ENCODE measurements at places on chromosomes 11 and 22.

DNA sequence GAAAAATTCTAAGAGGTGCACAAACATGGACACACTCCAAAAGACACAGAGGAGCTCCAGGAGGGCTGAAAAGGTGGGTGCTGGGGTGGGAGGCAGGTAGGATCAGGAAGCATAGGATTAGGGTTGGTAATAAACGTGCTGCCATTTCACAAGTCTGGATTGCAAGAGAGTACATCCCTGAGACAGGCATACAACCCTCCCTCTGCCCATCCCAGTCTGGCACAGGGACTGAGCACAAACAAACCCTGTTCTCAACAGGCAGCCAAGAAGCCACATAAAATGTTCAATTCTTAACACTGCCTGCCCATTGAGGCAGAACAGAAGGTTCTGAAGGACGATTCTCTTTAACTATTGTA, 18.5 kb downstream of the SLC35F2 start:
- no peak for DNase-seq

DNA sequence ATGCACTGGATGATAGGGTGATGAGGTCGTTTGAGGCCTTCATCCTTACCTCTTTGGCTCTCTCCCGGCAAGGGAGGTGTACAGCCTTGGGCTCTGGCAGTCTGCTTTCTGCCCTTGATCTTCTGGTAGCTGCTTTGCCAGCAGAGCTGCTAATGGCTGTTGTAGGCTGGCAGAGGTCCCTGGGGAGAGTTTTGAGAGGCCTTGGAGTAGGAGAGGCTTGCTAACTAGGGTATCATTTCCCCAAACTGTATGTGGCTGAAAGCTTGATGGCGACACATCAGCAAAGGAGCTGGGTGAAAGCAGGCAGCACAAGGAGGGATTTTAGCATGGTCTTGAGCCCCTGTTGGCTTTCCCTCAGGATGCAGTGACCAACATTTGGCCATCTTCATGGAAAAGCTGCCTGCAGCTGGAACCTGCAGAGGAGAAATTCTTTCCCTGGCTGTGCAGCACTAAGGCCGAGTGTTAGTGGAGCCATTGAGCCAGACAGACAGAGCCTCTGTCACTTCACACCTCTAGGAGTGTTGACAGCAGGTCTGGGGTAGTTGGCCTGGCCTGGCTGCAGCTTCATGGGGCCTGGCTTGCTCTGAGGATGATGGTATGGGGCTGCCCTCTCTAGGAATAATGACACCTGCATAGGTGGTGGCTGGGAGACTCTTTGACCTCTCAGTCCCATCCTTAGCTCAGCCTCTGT, 3.5 kb upstream of the AMPD3 start:
- no peak for DNase-seq

DNA sequence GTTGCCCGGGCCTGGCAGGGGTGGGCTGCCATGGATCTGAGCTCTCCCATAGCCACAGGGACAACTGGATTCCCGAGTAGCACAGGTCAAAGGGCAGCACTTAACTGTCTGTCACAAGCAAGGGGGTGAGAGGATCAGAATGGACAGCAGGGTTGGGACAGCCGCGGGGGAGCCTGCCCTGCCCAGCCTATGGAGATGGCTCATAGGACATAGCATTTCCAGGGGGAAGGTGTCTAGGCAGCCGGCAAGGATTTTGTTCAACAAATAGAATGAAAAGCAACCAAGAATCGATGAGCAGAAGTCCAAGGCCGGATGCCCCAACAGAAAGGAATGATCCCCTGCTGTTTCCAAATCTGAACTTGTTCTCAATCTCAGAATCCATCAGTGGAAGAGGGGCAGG, 92.9 kb downstream of the RPS6KA4 start:
- DNase-seq, result no peak

- DNase-seq, result peak; percentile 15
These were observed 1.5 kb downstream of the DBX1 start for GRCh38 chr11:20158597-20159257.

- no peak for DNase-seq
These were observed 1862.9 kb upstream of the RAG2 start for GRCh38 chr11:38460896-38461295.

DNA sequence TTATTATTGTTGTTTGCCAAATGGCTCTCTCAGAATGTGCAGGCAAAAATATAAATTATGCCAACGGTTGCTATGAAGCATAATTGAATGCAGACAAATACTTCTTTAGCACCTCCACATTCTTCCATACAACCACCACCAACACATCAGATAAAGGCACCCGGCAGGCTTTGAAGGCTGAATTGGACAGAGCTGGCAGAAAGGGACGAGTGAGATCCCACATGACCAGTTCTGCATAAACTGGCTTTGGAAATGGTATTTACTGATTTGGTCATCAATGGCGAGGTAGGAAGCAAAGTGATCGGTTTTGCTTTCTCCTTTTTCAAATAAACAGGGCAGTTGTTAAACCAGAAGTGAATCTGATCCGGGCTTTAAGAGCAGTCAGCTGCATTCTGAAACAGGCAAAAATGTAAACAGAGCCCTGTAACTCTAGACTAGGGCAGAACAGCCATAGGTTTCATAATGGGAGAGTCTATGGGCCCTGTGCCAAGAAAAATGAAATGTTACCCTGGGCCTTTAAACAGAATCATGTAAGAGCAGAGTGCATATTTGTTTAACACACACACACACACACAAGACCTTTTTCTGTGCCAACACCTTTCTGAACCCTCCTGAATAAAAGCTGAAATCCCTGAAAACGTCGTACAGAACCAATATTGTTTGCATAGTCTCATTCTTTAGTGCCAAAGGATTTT, 97.7 kb downstream of the MPPED2 start:
- DNase-seq, result no peak

DNA sequence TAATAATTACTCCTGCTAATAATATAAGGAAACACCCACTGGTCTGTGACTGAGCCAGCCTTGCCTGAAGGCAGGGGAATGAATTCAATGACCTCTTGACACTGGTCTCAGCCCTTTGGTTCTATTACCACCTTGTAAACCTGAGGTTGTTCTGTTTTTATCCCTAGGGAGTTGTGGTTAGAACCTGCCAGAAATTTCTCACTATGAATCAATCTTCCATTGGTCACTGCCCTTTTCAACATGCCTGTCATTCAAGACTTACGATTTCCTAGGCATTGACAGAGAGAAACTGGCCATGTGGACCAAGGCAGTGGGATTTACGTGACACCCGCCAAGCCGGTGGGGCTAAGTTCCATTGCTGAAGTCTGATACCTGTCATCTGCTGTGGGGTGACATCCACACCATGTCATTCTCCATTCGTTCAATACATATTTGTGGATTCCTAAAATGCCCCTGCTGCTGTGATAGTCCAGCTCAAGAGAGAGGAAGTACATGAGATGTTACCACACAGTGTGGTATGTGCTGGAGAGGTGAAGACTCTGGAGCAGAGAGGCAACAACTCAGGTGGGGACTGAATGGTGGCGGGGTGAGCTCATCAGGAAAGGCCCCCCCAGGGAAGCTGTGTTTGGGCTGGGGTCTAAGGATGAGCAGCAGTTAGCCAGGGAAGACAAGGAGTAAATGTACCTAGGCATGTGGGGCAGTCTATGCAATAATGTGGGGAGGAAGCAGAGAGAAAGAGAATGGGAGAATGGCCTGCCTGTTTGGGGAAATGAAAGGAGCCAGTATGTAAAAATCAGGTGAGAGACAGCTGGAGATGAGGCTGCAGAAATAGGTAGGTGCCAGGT, 15.2 kb upstream of the EHF start:
- DNase-seq, result no peak

GRCh38 chr22:50260801-50261614, 475 bp downstream of the MAPK12 start:
- no peak for DNase-seq

DNA sequence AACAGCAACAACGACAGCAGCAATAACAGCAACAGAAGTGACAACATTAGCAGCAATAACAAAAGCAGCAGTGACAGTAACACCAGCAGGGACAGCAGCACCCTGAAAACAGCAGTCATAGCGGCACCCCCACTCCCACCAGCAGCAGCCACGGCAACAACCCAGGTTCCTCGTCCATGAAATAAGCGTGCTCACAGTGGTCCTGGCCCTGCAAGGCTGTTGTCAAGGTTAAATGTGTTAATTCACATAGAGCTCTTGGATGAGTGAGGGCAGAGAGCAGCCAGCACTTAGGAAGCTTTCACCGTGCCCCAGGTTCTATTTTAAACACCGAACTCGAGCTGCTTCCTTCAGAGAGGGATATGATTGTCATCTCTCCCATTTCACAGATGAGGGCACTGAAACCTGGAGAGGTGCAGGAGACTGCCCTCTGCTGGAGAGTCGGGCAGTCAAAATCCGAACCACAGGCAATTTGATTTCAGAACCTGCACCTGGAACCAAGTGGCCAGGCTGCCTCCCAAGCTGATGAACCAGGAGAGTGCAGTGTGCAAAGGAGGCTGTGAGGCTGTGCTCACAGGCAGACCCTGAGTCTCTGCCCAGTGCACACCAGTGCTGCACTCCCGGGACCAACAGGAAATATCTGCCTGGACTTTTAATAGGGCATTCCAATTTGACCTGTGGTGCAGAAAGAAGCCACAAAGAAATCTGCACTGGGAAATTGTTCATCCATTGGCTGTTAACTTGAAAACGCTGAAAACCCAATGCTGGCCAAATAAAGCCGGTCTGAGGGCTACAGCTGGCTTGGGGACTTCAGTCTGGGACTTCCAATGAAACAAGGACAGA, 22.9 kb upstream of the FGF3 start:
- DNase-seq, result peak; percentile 41

Data from activated naive CD4-positive, alpha-beta T cell treated with anti-CD3 and anti-CD28 coated beads, Interleukin-2, amount 50 U/mL, for 72 hours (primary cell).